ENCODE measurements at places on chromosomes 12 and 14.
A peak's percentile ranks its signal among the peaks of the same experiment; 100 is the strongest.

DNA sequence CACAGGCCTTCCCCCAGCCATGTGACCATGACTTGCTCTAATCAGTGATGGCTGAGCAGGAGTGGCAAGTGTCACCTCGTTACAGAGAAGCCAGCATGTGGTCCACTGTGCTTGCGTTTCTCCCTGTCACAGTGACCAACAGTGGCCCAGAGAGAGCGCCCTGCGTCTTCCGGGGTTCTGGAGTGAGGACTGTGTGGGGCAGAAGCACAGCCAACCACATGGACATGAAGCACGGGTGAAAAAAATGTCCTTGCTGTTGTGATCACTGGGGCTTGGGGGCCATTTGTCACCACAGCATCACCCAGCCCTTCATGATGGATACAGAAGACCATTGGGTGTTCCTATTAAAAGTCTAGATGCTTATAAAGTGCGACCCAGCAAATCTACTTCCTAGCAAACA is 174.6 kb upstream of the C14orf180 start:
- no peak for DNase-seq

- no peak for DNase-seq
Measured at GRCh38 chr14:55303125-55303499, 31.9 kb downstream of the FBXO34 start.

GRCh38 chr12:1936406-1937320 is 18.2 kb upstream of the CACNA2D4 start:
- no peak for DNase-seq

DNA sequence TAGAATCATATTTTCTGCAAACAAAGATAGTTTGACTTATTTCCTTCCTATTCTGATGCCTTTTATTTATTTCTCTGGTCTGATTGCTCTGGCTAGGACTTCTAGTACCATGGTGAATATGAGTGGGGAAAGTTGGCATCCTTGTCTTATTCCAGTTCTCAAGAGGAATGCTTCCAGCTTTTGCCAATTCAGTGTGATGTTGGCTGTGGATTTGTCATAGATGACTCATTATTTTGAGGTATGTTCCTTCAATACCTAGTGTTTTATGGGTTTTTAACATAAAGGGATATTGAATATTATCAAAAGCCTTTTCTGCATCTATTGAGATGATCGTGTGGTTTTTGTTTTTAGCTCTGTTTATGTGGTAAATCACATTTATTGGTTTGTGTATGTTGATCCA is 139.4 kb upstream of the CNTN1 start:
- DNase-seq = peak; percentile 7

DNA sequence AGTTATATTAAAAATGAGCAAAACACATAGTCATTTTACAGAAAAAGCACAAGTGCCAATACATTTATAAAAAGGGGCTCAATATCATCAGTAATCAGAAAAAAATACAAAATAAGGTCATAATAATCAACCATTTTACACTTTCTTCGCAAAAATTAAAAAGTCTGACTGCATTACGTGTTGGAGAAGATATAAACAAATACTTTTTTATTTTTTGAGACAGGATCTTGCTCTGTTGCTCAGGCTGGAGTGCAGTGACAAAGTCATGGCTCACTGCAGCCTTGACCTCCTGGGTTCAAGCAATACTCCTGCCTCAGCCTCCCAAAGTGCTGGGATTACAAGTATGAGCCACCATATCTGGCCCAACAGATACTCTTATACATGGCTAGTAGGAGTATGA is 181.5 kb upstream of the DIO3 start:
- DNase-seq = no peak

- DNase-seq = no peak
Measured at GRCh38 chr14:35362911-35363374, 41.6 kb downstream of the NFKBIA start.

DNA sequence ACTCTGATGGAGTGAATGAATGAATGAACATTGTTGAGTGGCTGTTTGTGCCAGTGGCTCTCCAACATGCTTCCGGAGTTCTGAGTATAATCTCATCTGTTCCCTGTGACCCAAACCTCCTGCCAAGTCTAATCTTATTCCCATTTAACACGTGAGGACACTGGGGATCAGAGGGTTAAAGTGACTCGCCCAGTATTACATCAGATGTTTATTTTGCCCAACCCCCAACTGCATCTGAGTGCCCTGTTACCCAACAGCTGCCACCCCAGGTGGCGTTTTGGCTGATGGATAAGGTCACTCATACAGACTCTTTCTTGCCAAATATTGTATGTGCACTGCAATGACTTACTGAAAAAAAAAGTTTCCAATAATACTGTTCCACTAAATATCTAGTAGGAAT is 210.9 kb downstream of the EXOC5 start:
- no peak for DNase-seq

- DNase-seq = no peak
Measured at GRCh38 chr12:82857911-82858533, 171.3 kb downstream of the TMTC2 start.

GRCh38 chr14:61575551-61576150 is 119.7 kb upstream of the HIF1A start:
- no peak for DNase-seq

DNA sequence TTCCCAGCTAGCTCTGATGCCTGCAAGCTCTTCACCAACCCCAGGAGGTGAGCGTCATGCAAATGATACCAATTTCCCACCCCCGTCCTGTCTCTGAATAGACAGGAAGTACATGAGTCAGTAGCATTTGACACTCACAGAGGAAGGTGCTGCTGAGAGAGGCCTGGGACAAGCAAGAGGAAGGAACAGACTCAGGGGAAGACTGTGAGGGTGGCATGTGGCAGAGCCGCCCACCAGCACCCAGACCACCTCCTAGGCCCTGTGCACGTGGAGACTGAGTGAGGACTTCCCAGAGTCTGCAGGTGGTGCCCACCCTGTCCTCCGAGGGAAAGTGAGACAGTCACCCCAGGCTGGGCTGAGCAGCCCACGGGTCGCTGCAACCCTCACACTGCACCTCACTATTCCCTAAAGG is 199.5 kb upstream of the SFSWAP start:
- DNase-seq = peak; percentile 21

DNA sequence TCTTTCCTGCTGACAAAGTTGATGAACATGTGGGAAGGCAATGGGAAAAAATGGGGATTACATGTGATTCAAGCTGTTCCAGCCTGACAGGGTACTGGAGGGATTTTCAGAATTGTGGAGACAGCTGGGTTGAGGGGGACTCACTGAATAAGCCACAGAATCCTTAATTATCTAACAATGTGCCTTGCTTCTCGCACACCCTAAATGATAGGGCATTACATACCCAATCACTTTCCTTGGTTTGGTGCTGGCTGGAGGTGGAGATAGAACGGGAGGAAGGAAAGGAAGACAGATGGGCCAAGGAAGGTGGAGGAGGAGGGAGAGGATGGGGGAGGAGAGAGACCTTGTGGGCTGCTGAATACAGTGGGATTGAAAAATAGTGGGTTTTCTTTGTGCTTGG is 20.7 kb downstream of the PELI2 start:
- DNase-seq = no peak

GRCh38 chr12:6754411-6754810 is 1.5 kb upstream of the MLF2 start:
- DNase-seq = no peak

- DNase-seq = no peak
Measured at GRCh38 chr12:91176358-91176757, 6.3 kb downstream of the DCN start.

DNA sequence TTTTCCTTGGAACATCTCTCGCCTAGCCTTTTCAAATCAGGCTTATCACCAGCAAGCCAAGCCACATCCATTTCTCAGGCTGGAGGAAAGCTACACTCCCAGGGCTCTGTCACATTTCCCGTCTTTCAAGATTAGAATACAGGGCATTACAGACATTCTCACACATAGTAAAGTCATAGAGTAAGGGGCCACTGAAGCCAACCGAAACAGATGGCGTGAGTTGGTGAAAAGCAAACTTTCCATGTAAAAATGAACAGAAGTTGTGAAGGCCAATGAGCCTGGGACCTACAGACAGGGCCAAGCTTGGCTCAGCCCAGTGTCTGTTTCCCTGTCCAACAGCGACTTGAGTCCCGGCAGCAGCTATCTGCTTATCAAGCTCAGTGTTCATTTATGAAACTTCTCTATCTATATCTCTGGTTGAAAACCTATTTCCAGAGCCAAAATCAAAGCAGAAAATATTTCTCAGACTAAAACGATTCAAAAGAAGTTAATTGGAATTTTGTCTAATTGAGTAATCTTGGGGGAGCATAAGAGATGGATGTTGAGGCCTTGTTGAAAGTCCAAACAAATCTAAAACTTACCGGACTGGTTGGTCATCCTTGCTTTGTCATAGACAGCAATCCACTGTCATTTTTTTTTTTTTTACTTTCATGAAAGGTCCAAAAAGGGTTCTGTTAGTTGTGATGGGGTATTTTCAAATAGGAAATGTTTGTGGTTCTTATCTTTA is 105.6 kb downstream of the DAAM1 start:
- DNase-seq = no peak

GRCh38 chr12:85484387-85484786 is 204.4 kb downstream of the ALX1 start:
- no peak for DNase-seq

DNA sequence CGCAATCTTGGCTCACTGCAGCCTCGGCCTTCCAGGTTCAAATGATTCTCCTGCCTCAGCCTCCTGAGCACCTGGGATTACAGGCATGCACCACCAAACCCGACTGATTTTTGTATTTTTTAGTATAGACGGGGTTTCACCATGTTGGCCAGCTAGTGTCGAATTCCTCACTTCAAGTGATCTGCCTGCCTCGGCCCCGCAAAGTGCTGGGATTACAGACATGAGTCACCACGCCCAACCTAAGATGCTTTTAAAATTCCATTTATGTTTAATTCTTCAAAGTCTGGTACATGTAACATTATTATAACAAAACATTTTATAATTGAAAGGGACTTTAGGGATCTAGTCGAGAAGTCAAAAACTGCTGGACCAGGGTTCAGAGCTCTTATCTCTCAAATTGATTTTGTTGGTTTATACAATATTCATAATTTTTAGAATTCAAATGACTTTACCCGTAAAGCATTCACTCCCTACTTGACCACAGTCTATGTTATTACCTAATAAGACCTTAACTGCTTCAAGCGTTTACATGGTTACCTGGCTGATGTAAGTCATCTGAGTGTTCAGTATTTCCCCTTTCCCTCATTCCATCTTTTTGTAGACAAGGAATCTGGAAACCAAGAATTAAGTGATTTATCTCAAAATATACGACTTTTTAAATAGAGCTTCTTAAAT is 28.2 kb downstream of the RAP1B start:
- no peak for DNase-seq

- no peak for DNase-seq
Measured at GRCh38 chr12:106018286-106018685, 120.5 kb downstream of the NUAK1 start.

GRCh38 chr12:119225454-119225853 is 46.7 kb downstream of the HSPB8 start:
- no peak for DNase-seq

GRCh38 chr12:64968989-64969819 is 144.8 kb downstream of the TBC1D30 start:
- DNase-seq = no peak

GRCh38 chr12:46296822-46297221 is 28.0 kb upstream of the SLC38A1 start:
- DNase-seq = no peak

- DNase-seq = no peak
Measured at GRCh38 chr14:25032092-25032784, 17.7 kb downstream of the STXBP6 start.

GRCh38 chr14:43406931-43407330 is 1100.2 kb downstream of the FSCB start:
- DNase-seq = no peak

DNA sequence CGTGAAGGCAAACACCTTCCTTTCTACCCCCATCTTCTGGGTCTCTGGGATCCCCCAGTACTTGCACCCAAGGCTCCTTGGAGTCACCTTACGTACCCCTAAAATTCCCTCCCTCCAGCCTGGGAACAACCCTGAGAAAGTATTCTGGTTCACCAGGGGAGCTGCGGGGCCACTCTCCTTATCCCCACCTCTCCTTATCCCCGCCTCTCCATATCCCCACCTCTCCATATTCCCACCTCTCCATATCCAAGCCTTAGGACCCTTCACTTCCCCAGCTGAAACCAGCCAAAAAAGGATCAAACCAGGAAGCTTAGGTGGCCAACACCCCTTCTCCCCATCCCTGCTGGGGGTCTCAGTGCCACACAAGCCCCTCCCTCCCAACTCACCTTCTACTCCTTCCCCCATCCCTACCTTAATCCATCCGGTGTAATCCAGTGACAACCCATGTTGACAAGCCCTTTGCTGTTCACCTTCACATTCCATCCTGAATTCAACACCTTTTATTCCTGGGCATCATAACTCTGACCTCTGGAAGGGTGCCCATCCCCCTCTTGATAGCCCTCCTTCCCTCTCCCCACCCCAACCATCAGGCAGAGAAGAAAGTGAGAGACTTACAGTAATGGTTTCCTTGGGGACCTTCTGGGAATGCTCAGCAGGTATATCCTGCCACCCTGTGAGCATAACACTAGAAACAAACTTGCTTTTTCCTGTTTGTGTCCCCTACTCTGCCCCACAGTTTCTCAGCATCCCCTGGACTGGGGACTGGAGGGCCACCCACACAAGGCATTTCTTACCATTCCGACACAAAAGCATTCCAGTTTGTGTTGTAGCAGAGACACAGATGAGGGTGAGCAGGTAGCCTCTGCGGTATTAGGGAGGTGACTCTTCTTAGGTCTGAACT is 1.6 kb upstream of the MSI1 start:
- DNase-seq = no peak

DNA sequence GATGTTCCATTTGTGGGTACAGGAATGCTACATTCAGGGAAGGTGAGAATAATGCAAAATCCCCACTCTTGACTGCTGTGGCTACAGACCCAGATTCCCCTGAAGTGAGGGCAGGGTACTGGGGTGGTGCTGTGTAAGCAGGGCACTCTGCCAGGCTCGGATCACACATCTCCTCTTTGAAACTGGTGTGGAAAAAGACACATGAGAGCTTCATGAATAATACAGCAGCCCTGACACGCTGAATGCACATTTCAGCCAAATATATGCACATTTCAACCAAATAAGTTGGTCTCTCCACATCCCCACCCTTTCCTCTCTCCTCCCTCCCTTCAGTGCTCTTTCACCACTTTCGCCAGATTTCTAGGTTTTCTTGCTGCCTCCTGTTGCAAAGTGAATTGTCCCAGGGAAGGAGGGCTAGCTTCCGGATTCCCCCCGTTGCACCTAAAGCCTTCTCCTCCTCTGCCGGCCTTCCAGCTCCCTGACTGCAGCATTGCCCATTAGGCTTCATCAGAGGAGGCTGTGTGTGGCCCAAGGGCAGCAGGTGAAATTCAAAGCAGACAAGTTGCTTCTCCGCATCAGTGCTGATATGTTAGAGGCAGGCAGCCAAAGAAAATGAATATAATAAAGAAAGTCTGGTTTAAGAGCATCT is 118.2 kb upstream of the TMCC3 start:
- no peak for DNase-seq
